ENCODE measurements at places on chromosomes 2 and 18. TPM values are rescaled to one million over a fixed set of nuclear protein-coding genes. Genes with fewer than 3 reads are reported as not detected.

BABAM2 gene
- 51.8 TPM for total RNA-seq

NEU2 gene
- not detected for total RNA-seq

MTCL1 gene
- total RNA-seq, result 28.2 TPM

DSG4 gene
- not detected for total RNA-seq

MERTK gene
- total RNA-seq, result not detected

GAL3ST2 gene
- total RNA-seq, result not detected

GRCh38 chr18:7096838-7097237 is 20.8 kb downstream of the LAMA1 start:
- no peak for DNase-seq

DNA sequence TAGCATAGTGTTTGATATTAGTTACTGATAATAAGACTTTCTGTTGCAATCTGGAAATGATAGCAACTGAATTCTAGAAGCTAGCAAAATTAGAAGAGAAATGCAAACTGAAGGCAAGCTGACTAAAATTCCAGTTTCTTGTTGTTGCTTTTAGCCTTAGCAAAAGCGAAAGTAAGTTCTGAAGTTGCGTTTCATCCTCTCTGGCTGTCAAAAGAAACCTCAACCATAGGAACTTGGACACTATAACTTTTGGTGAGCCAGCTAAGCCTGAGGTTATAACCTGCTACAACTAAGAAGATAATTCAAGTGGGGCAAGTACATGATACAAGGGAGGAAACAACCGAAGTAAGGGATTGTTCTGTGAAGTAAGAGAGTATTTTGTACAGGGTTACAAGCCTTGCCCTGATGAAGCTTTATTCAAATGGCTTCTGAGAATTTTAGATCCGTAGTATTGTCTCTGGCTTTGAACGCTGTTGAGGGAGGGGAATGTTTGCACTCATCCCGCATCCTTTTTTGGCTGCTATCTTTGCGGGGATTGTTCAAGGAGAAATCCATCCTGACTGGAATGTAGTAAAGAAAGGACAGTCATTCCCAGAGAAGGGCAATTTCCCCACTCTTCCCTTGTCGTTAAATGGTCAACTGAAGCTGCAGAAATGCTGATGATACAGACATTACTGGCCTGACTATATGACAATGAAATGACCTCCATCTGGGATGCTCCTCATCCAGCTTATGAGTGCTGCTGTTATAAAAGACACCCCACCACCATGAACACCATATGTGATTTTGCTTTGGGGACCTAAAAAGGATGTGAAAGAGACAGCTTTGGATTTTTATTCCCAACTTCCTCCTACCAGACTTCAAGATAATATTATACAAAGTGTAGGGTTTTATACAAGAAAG is 7.0 kb upstream of the TMX3 start:
- DNase-seq, result peak; percentile 42

DNA sequence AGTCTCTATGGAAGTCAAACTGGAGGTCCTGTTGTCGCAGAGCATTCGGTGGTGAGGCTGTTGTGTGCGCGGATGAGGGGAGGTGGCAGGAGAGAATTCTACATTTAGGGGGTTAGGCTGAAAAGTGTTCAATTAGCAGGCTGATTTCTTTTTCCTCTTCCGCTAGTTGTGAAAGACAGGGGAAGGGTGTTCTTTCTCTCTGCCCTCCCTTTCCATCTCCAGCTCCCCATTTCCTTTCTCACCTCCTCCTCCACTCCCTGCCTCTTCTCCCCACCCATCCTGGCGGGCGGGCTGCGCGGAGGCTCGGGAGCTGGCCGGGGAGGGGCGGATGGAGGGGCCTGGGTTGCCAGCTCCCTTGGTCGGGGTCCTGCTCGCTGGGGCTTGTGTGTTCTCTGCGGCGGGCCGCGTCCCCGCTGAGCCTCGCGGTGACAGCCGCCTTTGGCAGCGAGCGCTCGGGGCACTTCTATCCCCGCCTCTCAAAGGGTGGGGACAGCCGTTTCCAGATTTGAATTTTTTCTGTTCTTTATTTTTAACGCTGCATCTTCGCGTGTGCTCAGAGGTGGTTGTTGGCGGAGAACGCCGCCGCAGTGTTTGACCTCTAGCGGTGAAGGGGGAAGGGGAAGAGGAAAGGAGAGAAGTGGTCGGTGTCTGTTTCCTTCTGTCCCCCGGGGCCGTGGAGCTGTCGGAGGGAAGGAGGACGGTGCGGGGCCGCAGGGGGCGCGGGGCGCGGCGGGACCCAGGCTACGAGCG is 3.6 kb downstream of the SOX11 start:
- no peak for DNase-seq

GRCh38 chr2:240815761-240816583 is 4.0 kb downstream of the KIF1A start:
- DNase-seq, result no peak

DNA sequence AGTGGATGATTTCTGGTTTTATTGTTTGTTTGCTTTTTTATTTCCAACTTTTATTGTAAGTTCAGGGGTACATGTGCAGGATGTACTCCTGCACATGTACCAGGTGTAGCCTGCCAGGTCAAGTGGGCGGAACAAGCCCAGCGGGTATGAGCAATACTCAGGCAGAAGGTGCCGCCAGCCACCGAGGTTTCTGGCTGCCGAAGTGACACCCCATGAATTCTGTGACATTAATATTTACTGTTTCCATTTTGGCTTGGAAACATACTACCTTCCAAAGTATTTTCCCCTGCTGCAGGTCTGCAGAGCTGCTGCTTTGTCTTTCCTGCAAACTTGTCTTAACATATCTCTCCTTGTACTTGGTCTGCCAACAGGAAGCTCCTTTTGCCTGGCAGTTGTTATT is 78.5 kb downstream of the PTPN4 start:
- no peak for DNase-seq

DNA sequence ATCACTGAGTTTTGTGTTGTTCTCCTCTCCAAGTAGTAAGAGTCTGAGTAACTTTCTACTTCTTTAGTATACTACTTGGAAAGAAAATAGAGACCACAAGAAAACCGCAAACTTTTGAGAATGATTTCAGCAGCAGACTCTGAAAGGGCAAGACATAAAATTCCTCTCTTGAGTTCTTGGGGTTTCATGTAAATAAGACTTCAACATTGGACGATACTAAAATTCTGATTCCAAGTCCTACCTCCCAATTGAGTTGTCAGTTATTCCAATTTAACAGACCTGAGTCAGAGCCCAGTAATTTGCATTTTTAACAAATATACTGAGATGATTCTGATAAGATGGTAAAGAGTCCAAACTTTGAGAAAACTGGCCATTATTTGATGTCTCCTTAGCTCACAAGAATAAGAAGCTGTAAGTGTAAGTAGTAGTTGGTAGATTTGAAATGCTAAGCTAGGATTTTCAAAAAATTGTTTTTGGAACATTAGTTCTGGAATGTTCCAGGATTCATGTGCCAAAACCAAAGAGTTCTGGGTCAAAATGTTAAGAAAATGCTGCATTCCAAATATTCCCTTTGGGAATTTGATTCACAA is 261.6 kb upstream of the SPOPL start:
- DNase-seq, result peak; percentile 76

DNA sequence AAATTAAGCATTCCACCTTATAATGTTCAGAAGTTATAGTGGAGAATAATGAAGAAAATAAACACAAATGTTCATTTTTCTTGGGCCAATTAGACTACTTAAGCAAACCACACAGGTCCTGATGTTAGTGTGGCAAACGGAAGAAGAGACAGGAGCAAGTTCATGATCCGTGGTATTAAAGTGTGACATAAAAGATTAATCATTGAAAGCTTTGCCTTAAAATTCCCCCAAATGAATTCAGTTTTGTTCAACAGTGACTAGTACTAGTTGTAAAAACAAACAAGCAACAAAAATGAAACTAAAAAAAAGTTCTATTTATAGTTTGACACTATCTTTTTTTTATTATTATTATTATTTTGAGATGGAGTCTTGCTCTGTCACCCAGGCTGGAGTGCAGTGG is 73.7 kb downstream of the RFTN2 start:
- no peak for DNase-seq

GRCh38 chr2:175353275-175353674 is 171.8 kb upstream of the ATP5MC3 start:
- DNase-seq, result no peak

DNA sequence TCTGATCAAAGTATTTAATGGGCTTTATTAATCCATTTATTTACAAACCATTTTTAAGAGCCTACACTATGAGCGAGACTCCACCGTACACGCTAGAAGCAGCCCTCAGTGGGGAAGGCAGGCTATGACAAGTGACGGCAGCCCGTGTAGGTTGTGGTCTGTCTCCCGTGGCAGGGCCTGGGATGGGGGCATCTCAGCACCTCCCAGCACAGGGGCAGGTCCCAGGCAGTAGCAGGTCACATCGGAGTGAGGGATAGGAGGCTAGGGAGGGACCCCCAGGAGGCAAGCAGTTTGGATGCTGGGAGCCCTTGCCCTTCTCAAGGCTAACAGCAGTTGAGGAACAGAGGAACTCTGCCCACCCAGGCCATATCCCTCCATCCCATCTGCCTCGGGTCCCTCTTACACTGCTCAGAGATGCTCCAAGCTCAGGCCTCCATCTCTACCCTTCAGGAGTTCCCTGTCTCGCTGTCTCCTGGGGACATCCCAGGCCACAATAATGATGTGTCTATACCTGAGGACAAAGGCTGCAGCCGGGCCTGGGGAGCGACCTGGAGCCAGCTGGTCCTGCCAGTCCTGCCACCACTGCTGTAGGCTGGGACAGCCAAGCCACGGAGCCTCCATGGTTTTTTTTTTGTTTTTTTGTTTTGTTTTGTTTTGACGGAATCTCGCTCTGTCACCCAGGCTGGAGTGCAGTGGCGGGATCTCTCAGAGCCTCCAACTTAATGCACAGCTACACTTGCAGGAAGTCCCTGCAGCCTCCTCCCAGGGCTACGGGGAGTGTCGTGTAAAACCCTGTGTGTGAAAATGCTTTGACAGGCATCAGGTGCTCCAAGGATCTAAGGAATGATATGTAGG is 92.0 kb downstream of the NDUFA10 start:
- no peak for DNase-seq

DNA sequence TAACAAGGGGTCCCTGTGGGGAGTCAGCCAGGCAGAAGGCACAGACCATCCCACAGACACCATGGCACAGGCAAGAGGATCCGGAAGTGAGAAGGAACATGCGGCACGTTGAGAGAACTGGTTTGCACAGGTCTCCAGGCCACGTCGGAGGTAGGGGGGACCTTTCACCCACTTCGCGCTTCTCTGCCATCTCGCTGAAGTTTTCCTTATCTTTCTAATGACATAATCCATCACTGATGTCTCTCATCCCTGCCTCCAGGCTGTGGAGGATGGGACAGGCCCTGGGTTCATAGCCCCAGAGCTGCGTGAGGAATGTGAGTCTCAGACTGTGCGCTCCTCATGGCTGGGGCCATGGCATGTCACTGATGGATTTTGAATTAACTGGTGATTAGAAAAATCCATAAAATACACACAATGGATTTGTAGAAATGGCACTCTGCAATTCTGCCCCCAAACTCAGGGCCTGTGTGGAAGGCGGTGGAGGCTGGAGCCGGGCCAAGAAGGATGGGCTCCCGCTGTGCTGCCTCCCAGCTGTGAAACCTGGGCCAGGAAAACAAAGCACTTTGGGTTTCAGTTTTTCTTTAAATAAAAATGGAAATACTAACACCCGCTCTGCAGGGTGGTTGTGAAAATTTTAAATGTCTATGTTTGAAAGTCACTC is 113.3 kb upstream of the ALKAL2 start:
- DNase-seq, result no peak

GRCh38 chr2:208175069-208175839 is 11.9 kb upstream of the CRYGA start:
- DNase-seq, result peak; percentile 77

DNA sequence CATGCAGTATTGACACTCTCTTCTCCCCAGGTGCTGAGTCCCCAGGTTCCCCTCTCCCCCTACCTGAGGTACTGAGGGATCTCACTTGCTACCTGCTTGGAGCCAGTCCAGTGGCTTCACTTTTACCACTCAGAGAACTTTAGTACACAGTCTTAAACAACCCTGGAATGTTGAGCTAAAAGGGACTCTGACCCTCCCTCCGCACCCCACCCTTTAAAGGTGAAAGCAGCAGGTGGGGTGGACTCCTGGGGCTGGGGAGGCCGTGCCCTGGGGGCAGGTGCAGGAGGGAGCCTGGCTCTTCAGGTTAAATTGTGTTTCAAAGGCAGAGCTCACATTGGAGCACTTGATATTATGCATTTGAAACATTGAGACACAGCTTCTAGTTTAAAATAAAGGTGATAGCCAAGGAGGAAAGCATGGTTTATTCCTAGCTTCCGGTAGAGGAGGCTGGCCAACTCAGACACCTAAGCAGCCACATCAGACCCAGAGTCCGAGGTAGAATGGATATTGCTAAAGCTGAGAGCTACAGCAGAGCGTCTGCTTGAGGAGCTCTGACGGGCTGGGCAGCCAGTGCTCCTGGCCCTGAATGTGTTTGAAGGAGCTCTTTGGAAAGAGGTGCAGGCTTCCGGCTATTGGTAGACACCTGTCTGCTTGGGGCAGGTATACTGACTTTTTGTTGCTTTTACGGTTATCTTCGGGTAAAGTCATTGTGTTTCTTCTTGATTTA is 196.4 kb downstream of the AGAP1 start:
- DNase-seq, result no peak

- DNase-seq, result peak; percentile 16
Observed at GRCh38 chr2:46569061-46569560, 89.7 kb downstream of the TMEM247 start.

DNA sequence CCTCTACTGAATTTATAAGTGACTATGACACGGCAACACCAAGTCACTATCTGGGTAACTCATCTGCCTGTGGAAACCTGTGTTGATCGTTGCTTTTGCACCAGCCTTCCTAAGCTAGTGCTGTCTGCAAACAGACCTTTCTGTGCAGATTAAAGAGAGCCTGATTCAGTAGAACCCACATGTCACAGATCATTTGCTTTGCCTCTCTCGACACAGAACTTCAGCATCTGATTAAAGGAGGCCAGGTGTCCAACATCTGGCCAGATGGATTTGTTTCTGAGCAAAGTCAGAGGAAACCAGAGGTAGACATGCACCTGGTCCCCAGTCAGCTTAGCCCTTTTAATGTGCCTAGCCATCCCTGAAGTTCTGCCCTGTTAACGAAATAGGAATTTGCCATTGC is 15.0 kb upstream of the TTR start:
- DNase-seq, result no peak

DNA sequence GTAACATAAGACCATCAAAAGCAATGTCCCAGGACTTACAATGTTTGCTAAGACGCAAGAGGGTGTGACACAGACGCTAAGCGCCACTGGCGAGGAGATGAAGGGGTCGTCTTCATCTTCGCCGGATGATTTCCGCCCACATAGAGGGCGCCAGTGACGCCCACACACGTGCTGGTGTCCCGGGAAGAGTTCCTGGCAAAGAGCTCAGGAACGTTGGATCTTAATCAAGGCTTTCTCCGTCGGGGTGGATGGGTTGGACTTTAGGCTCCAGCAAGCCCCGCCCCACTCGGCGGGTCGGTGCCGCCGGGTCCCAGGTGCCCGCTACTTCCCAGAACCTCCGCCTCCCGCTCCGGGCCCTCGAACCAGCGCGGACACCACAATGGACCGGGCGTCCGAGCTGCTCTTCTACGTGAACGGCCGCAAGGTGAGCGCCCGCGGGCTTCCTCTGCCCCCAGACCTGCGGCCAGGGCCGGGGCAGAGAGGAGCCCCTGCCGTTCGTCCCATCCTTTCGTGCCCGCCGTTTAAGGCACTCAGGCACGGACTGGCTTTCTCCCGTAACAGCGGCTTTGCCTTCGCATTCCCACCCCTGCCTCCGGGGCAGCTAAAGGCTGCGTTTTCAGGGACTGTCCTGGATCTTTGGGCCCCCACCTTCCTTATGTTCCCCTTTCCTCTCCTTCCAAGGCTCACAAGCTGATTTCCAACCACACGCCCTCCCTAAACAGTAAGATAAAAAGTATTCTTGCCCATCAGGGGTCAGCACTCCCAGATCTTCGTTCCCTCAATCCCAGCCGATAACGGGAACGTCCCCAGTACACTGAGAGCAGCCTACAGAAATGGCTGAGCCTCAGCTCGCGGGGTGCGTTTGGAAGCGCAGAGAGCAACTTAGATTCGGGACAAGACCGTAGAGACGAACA is at the start of gene AOX1:
Gene AOX1, plus strand, starts transcription at position 285 of the 914 bp plus-strand sequence. Its CDS starts 95 bp downstream, at position 380.
- DNase-seq, result peak; percentile 43

All from M059J (cell line).